NCI-H2107 (cell line): ENCODE measurements at places on chromosomes 11 and 22.

DNA sequence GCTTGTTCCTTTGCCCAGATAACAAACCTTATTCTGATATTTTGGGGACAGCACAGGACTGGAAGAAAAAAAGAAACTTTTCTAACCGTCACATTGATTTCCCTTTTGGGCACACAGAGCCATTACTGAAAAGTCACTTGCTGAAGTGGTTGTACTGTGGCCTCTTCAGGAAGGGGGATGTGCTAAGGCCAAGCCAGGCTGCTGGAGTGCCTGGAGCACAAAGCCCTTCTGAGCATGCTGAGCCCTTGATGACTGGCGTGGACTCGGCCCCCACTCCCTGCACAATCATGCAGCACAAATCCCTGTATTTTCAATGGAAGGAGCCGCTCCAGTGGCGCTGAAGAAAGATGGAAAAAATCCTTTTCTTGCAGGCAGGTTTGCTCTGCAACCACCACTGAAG lies 164.2 kb downstream of the NTM start:
- DNase-seq: no peak

DNA sequence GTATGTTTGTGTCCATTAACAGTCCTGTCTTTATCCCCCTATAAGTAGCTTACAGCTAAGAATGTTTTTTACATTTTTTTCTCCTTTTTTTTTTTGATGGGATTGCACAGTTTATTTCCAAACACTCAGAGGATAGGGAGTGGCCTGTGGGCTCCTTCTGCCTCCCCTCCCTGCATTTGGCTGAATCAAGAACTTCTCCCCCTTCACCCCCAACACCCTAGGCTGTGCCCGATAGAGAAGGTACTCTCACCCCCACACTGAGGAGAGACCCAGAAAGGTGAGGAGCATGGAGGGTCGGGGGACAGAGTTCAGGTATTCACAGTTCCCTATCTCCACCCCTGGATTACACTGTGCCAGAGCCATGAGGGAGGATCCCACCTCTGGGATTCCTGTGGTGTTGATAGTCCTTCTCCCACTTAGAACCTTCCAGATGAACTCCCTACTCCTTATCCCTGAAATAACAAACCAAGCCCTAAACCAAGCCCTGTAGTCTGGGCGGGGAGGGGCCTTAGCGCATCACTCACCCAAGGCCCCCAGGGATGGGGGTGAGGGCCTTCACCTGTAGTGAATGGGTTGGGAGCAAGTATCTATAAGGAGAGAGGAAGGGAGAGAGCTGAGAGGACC lies 97.1 kb downstream of the ADAMTS15 start:
- no peak for DNase-seq

- no peak for DNase-seq
Observed at GRCh38 chr22:17860220-17860965, 86.1 kb upstream of the BID start.

- DNase-seq: no peak
Observed at GRCh38 chr11:64762277-64762673, 2.5 kb upstream of the PYGM start.

- no peak for DNase-seq
Observed at GRCh38 chr11:96257972-96258934, 84.7 kb downstream of the MAML2 start.

DNA sequence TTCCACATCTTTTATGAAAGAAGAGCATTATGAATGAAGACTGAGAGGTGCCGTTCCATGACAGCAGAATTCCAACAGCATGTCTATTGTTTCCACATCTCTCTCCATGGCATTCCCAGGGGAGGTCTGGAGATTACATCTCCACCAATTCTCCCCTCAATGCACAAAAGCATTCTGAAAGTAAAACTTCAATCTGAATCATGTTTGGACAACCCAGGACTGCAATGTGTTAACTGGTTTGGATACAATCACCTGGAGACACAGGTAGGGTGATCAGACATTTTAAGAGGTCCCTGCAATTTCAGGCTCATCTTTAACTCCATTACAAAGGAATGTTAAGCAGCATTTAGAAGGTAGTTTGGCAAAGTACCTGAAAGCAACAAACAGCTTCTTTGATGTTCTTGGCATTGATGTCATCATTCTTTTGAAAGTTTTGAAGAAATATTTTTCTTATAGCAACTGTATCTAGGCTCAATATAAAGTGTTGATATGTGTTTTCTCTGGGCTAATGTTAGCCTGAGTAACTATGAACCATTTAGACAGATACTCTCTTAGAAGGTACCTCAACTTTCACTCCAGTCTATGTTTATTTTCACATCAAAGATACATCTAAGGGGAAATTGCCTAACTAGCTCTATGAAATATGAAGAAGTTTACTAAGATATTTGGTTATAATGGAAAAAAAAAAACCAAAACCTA lies 181.4 kb upstream of the MTMR2 start:
- no peak for DNase-seq

- no peak for DNase-seq
Observed at GRCh38 chr11:95119361-95120060, 29.9 kb downstream of the ENDOD1 start.

- no peak for DNase-seq
Observed at GRCh38 chr11:133710241-133710640, 135.1 kb downstream of the SPATA19 start.

DNA sequence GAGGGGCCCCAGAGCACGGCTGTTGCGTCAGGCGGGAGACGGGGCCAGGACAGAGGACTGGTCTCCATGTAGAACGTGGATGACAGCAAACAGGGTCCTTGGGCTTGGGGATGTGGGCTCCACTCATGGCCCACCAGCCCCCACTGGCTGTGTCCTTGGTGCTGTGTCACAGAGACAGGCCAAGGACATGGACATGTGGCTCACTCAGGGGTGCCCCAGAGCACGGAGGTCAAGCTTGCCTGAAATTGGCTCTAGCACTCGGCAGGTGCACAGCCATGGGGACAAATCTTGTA lies 14.4 kb downstream of the FADS2 start:
- DNase-seq: no peak

DNA sequence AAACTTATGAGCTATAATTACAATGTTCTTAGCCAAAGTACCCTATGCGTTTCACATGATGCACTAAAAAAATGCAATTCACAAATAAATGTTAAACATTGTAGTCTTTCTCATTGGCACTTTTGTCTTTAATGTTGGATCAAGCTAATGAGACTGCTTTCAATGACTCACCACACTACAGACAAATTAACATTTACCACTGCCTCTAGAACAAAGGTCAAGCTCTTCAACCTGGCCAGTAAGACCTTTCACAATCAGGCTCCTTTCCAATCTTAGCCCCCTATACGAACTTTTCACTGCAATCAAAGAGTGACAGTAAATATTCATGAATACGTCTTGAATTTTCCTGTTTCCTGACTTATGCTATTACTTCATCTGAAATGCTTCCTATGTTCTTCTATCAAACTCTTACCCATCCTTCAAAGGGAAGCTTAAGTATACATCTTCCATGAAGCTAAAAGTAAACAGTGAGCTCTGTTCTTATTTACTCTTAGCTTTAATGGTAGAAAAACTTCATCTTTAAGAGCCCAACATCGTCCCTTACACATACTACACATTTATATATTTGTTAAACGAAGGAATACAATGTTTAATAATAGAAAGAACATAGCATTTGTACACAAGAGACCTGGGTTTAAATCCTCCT lies 326.6 kb upstream of the PITPNB start:
- DNase-seq: no peak

DNA sequence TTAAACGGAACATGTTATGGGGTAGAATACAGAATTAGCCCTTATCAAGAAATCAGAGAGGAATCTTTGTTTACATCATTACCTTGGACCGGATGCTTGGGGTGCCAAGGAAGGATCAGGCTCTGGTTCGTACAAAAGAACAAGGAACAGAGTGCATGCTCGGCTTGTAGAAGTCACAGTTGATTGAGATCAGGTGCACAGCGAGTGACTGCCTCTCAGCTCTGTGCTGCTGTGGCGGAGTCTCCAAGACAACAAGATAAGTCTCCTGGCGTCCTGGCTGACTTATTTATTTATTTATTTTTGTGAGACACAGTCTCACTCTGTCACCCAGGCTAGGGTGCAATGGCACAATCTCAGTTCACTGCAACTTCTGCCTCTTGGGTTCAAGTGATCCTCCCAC lies 31.8 kb downstream of the GLB1L2 start:
- DNase-seq: no peak

GRCh38 chr22:46867106-46867505 lies 104.7 kb downstream of the TBC1D22A start:
- DNase-seq: no peak

- no peak for DNase-seq
Observed at GRCh38 chr11:71544525-71545214, 3.5 kb upstream of the KRTAP5-9 start.

DNA sequence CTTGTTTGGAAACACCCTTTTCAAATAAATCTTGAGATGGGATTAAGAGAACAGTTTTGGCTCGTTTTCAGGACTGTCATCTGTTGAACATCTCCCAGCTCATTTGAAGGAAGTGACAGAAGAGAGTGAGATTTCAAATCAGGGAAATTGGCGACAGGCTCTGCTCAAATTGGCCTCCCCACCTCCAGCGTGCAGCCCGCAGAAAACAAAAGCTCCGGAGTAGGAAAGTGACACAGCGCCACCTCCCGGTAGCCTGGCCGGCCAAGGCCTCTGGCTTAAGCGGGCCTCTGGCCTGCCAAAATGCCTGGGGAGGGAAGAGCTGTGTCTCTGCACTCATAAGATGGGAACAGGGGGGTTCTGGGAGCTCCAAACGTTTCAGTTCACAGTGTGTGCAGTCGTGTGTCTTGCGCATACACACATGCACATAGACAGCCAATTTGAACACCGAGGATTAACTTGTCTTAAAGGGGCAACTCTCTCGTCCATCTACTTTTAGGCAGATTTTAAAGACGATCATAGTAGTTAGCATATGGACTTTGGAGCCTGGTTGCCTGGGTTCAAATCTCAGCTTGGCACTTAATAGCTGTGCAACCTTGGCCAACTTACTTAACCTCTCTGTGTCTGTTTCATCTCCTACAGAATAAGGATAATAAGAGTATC lies 132.7 kb upstream of the RCN1 start:
- DNase-seq: peak; percentile 15

DNA sequence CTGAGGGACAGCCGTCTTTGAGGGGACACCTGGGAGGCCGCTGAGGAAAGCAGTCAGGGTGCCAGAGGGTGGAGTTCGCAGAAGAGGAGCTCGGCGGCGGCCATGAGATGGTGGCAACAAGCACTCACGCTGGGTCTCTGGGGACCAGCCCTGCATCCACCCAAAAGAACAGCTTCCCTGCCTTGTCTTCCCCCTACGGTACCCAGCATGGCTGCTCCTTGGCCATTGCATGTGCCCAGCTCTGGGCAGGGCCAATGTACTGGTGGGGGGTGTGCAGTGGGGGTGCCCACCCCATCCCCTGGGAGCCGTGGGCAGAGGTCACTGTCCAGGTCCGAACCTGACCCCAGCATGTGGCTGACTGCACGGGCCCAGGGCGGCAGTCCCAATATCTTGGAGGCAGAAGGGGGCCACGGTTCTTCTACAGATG lies 42.3 kb downstream of the OSBPL5 start:
- no peak for DNase-seq

GRCh38 chr11:116852261-116853031 lies 15.0 kb upstream of the APOA1 start:
- no peak for DNase-seq

GRCh38 chr11:16771350-16772140 lies 33.1 kb downstream of the C11orf58 start:
- DNase-seq: no peak

DNA sequence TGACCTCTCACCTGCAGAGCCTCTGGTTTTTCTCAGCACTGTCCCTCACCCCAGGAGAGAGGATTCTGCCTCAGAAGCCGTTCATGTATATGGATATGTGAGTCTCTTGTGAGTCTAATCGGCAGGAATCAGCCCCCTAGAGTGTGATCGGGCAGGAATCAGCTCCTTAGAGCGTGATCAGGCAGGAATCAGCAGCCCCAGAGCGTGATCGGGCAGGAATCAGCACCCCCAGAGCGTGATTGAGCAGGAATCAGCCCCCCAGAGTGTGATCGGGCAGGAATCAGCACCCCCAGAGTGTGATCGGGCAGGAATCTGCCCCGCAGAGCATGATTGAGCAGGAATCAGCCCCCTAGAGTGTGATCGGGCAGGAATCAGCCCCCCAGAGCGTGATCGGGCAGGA lies 80.0 kb upstream of the EIF3D start:
- no peak for DNase-seq

DNA sequence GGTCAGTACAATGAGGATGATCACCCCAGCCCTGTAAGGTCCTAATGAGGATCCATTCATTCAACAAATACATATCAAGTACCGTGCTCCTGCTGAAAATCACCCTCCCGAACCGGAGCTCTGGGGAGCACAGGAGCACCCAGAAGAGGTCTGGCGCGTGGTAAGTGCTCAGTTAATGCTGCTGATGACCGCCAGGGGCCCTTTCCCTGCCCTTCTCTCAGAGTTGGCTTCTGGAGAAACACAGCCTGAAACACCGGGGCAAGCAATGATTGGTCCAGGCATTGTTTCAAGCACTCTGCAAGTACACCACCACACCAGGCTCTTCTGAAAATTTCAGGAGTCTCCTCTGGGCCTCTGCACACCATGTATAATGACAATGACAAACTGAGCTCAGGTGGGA lies 3.8 kb upstream of the CCDC86 start:
- no peak for DNase-seq

GRCh38 chr11:75151346-75152047 lies 590 bp downstream of the SLCO2B1 start:
- DNase-seq: no peak

DNA sequence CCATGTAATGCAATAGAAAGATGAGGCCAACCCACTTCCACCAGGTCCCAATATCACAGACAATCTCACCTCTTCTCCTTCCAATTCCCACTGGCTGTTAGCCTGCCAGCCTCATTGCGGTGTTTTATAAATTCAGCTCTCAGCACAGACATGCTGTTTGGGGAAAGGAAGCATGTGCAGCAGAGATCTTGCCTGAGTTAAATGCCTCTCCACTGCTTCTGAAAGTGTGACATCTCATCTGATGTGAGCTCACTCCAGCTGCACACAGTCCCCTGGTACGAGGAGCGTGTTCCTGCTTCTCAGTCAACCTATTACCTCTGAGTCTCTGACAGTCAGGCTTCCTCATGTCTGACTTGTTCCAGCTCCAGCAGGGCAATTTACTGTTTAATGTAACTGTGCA lies 122.7 kb upstream of the GUCY1A2 start:
- DNase-seq: no peak

GRCh38 chr11:61680622-61681221 lies 531 bp downstream of the DAGLA start:
- DNase-seq: no peak

- no peak for DNase-seq
Observed at GRCh38 chr11:89456681-89457080, 34.5 kb downstream of the NOX4 start.

DNA sequence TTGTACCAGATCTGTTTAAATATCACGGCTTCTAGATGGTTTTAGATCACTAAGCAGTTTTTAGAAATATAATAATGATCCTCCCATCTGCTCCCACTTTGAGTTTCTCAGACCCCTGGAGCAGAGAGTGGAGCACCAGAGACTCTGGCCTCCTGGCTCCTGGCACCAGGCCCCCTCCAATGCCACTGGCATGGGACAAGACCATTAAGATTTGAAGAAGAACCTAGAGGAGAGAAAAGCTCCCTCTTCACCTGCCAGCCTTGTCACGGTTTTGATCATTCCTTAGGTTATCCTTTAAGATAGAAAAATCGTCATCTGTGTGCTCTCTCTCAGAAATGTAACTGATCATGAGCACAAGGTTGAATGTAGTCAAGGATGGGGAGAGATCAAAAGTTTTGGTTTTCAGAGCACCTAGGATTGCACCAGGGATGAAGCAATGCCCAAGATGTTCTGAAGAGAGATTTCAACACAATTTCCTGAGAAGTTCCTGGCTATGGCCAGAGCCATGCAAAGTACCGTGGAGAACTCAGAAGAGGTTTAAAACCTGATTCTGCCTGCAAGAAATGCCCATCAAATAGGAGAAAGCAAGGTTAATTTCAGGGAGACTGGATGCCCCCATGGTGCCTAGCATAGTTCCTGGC lies 22.2 kb downstream of the IL10RA start:
- DNase-seq: no peak
